Cardiac muscle cell (in vitro differentiated cells and primary cell): ENCODE measurements at places on chromosomes 12 and 14.

- H3K27me3 ChIP-seq: no peaks in the 10 kb centered on the region
- DNase-seq: peak; percentile 87
- no peaks in the 10 kb centered on the region for H3K36me3 ChIP-seq
- no peak overlapping the region for H3K4me3 ChIP-seq
- H3K27ac ChIP-seq: no peak overlapping the region
- H3K4me1 ChIP-seq: no peaks in the 10 kb centered on the region
Observed at GRCh38 chr12:85405781-85406522, 125.9 kb downstream of the ALX1 start.

GRCh38 chr14:80954687-80955299 lies 628 bp upstream of the TSHR start:
- DNase-seq: peak; percentile 88
- H3K27me3 ChIP-seq: peaks cover 29% of the 10 kb centered on the region
- H3K27ac ChIP-seq: no peak overlapping the region
- H3K36me3 ChIP-seq: no peaks in the 10 kb centered on the region
- peak overlapping the region; percentile 38 for H3K4me3 ChIP-seq

- no peaks in the 10 kb centered on the region for H3K36me3 ChIP-seq
- H3K4me3 ChIP-seq: no peak overlapping the region
- H3K27me3 ChIP-seq: no peaks in the 10 kb centered on the region
- no peak overlapping the region for H3K27ac ChIP-seq
Observed at GRCh38 chr12:82740129-82741000, 53.7 kb downstream of the TMTC2 start.

GRCh38 chr12:3655328-3655900 lies 97.5 kb downstream of the CRACR2A start:
- no peak overlapping the region for H3K4me3 ChIP-seq
- H3K4me1 ChIP-seq: peaks cover 22% of the 10 kb centered on the region
- H3K36me3 ChIP-seq: no peaks in the 10 kb centered on the region
- DNase-seq: peak; percentile 68
- no peak overlapping the region for H3K27ac ChIP-seq

DNA sequence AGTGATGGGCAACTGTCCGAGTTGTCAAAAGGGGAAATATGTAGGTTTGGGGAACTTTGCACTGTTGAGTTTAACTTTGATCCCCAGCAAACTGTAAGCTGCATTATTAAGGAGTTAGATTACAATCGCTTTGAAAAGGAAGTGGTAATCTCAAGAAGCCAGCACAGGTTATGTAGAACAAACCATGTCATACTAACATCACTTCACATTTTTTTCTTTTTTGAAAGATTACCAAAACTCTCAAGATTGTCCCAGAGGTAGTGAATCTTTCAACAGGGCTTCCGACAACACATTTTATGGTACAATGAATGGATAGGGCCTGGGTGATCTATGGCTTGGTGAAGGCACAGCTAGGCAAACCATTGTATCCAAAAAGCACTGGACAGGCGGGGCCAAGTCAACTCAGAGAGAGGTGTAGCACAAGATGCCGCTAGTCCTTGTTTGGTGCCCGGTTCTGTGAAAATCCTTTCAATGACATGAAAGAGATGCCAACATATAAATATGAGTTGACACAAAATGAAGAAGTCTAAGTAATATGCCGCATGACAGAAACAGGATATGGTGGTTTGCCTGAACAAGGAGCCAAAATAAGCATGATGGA lies 24.3 kb upstream of the PARP11 start:
- no peak overlapping the region for H3K4me3 ChIP-seq
- no peaks in the 10 kb centered on the region for H3K36me3 ChIP-seq
- H3K4me1 ChIP-seq: no peaks in the 10 kb centered on the region
- no peaks in the 10 kb centered on the region for H3K27me3 ChIP-seq
- H3K27ac ChIP-seq: no peak overlapping the region
- no peak for DNase-seq

GRCh38 chr14:103688906-103689902 lies 26.0 kb downstream of the XRCC3 start:
- no peaks in the 10 kb centered on the region for H3K4me1 ChIP-seq
- no peaks in the 10 kb centered on the region for H3K27me3 ChIP-seq
- peak; percentile 69 for DNase-seq
- no peak overlapping the region for H3K27ac ChIP-seq
- H3K36me3 ChIP-seq: peaks cover 17% of the 10 kb centered on the region
- H3K4me3 ChIP-seq: no peak overlapping the region

- H3K4me3 ChIP-seq: peak overlapping the region; percentile 71
- peaks cover 1% of the 10 kb centered on the region for H3K27me3 ChIP-seq
- no peak overlapping the region for H3K27ac ChIP-seq
- no peaks in the 10 kb centered on the region for H3K4me1 ChIP-seq
- no peak for DNase-seq
Observed at GRCh38 chr14:104986487-104987164, 1.0 kb downstream of the CLBA1 start.

DNA sequence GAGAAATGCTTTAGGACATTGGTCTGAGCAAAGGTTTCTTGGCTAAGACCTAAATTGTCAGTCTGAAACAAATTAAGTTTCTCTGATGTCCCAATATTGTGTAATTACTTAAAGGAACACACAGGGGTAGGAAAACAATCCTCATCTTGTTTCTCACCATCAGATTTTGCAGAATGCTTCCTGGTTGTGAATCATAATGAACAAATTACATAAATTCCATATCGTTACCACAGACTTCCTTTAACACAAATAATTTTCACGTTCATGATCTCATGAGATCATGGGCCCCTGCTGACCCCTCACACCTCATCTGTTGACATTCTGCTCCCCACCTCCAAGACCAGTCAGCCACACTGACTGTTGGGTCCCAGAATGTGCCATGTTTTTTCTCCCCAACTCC lies 194.1 kb downstream of the MON2 start:
- no peak overlapping the region for H3K4me3 ChIP-seq
- no peaks in the 10 kb centered on the region for H3K36me3 ChIP-seq
- H3K27ac ChIP-seq: no peak overlapping the region
- no peaks in the 10 kb centered on the region for H3K27me3 ChIP-seq
- no peak for DNase-seq

- no peaks in the 10 kb centered on the region for H3K27me3 ChIP-seq
- no peak for DNase-seq
- no peak overlapping the region for H3K4me3 ChIP-seq
- no peak overlapping the region for H3K27ac ChIP-seq
- H3K36me3 ChIP-seq: no peaks in the 10 kb centered on the region
Observed at GRCh38 chr12:66739940-66740651, 61.2 kb upstream of the GRIP1 start.

DNA sequence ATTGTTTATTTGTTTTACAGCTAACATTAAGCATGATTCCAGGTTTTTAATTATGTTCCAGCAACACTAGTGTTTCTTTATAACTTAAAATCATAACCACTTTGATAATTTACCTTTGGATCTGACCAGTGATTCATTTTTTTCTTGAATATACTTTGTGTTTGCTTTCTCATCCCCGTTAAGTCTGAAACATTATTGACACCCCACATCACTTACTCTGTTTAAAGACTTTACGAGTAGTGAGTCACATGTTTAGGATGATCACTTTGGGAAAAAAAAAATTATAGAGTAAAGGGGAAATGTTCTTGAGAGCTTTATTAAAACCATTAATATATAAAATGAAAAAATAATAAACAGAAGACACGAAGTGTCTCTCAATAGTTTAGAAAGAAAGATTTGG lies 132.2 kb downstream of the MON2 start:
- H3K4me1 ChIP-seq: peaks cover 6% of the 10 kb centered on the region
- H3K27ac ChIP-seq: no peak overlapping the region
- H3K27me3 ChIP-seq: no peaks in the 10 kb centered on the region

DNA sequence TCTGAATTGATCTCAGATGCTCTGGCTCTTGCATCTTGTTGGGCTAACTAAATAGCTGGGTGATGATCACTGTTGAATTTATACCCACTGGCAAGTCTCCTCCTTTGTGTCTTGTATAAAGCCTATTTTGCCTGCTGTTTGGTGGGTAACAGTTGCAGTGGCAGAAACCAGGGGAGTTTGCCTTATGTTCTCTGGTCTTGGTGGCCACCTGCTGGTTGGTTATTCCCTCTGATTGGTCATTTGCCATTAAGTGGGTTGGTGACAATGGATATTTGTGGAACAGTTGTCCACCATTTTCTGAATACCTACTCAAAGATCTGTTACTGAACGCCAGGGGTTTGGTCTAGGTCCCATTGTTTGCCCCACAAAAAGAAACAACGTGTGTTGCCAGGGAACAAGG lies 52.1 kb downstream of the AVPR1A start:
- H3K4me3 ChIP-seq: no peak overlapping the region
- no peak for DNase-seq
- H3K27me3 ChIP-seq: peaks cover 4% of the 10 kb centered on the region
- H3K27ac ChIP-seq: no peak overlapping the region

GRCh38 chr14:95314609-95315008 lies 5.1 kb downstream of the CLMN start:
- H3K4me3 ChIP-seq: no peak overlapping the region
- H3K27me3 ChIP-seq: peaks cover 18% of the 10 kb centered on the region
- peak; percentile 36 for DNase-seq
- no peak overlapping the region for H3K27ac ChIP-seq

- H3K36me3 ChIP-seq: no peaks in the 10 kb centered on the region
- peak; percentile 44 for DNase-seq
- H3K4me3 ChIP-seq: no peak overlapping the region
- no peaks in the 10 kb centered on the region for H3K27me3 ChIP-seq
- H3K4me1 ChIP-seq: peaks cover 54% of the 10 kb centered on the region
- peak overlapping the region; percentile 65 for H3K27ac ChIP-seq
Observed at GRCh38 chr12:116159175-116159574, 118.3 kb downstream of the MED13L start.

- H3K4me1 ChIP-seq: no peaks in the 10 kb centered on the region
- H3K4me3 ChIP-seq: no peak overlapping the region
- peaks cover 11% of the 10 kb centered on the region for H3K27me3 ChIP-seq
- no peak for DNase-seq
- H3K27ac ChIP-seq: no peak overlapping the region
Observed at GRCh38 chr12:115485503-115485902, 792.0 kb downstream of the MED13L start.

DNA sequence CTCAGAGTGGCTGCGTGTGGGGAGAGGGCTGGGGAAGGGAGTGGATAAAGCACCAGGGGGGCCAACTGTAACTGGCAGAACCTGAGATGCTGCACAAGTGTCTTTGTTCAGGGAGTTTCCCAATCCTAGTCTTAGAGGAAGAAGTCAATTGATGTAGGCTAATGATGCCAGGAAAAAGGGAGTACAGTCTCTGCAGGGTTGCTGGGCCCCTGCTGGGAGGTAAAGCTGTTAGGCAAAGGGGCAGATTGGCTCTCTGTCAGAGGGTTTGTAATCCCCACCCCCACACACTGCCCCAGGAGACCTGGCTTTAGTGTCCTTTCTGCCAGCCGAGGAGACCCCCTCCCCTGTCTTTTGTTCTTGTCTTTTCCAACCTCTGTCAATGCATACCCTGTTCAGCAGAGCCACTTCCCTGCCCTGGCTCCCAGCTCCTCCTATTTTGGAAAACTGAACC lies 178.4 kb downstream of the KCNA5 start:
- no peaks in the 10 kb centered on the region for H3K27me3 ChIP-seq
- H3K36me3 ChIP-seq: no peaks in the 10 kb centered on the region
- H3K27ac ChIP-seq: no peak overlapping the region
- no peak overlapping the region for H3K4me3 ChIP-seq
- DNase-seq: no peak

GRCh38 chr14:78721756-78722480 lies 551.7 kb downstream of the NRXN3 start:
- no peak overlapping the region for H3K27ac ChIP-seq
- no peaks in the 10 kb centered on the region for H3K4me1 ChIP-seq
- no peaks in the 10 kb centered on the region for H3K27me3 ChIP-seq

GRCh38 chr14:94174604-94175010 lies 485 bp downstream of the PPP4R4 start:
- H3K36me3 ChIP-seq: no peaks in the 10 kb centered on the region
- peaks cover 43% of the 10 kb centered on the region for H3K27me3 ChIP-seq
- peak overlapping the region; percentile 47 for H3K4me3 ChIP-seq
- no peak overlapping the region for H3K27ac ChIP-seq
- H3K4me1 ChIP-seq: no peaks in the 10 kb centered on the region
- no peak for DNase-seq

GRCh38 chr14:82647088-82647810 lies 1113.6 kb upstream of the SEL1L start:
- no peaks in the 10 kb centered on the region for H3K36me3 ChIP-seq
- no peaks in the 10 kb centered on the region for H3K27me3 ChIP-seq
- no peak overlapping the region for H3K27ac ChIP-seq
- H3K4me1 ChIP-seq: peaks cover 10% of the 10 kb centered on the region

- no peak overlapping the region for H3K4me3 ChIP-seq
- no peak for DNase-seq
- no peaks in the 10 kb centered on the region for H3K4me1 ChIP-seq
- no peak overlapping the region for H3K27ac ChIP-seq
- H3K27me3 ChIP-seq: no peaks in the 10 kb centered on the region
Observed at GRCh38 chr12:6106218-6106617, 18.3 kb downstream of the VWF start.

GRCh38 chr12:113002155-113002554 lies 23.8 kb downstream of the OAS2 start:
- H3K4me1 ChIP-seq: no peaks in the 10 kb centered on the region
- no peak for DNase-seq
- H3K27ac ChIP-seq: no peak overlapping the region

GRCh38 chr12:112788205-112788604 lies 3.3 kb upstream of the RPH3A start:
- no peaks in the 10 kb centered on the region for H3K4me1 ChIP-seq
- no peak for DNase-seq
- H3K4me3 ChIP-seq: no peak overlapping the region
- H3K36me3 ChIP-seq: no peaks in the 10 kb centered on the region
- no peak overlapping the region for H3K27ac ChIP-seq

- H3K4me1 ChIP-seq: peaks cover 19% of the 10 kb centered on the region
- peak overlapping the region; percentile 94 for H3K27ac ChIP-seq
- no peaks in the 10 kb centered on the region for H3K27me3 ChIP-seq
- no peaks in the 10 kb centered on the region for H3K36me3 ChIP-seq
Observed at GRCh38 chr12:57127101-57127725, 1.1 kb upstream of the LRP1 start.

DNA sequence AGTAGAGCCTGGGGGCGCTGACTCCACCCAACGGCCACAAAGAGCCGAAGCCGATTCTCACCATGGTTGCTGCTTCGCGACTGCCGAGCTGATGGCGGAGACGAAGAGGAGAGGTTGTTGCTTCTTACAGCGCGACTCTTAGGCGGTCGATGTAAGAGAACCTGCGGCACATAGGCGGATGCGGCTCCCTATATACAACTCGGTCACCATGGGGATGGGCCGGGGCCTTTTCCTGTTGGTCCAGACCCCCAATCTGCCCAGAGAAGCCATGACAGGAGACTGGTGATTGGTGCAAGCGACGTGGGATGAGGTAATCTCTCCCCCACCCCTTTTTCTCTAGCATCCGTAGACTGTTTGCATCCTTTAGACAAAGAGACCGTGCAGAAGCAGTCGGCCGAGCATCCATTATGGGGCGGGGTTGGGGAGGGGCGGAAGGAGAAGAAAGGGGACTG lies at the start of gene TUBA1A:
Gene TUBA1A (minus strand): TSS at position 165 of the 452 bp plus-strand sequence. CDS start 101 bp downstream, at position 64.
- peaks cover 10% of the 10 kb centered on the region for H3K36me3 ChIP-seq
- no peaks in the 10 kb centered on the region for H3K27me3 ChIP-seq
- no peaks in the 10 kb centered on the region for H3K4me1 ChIP-seq
- DNase-seq: peak; percentile 99

GRCh38 chr12:113747017-113747416 lies 219.1 kb downstream of the RBM19 start:
- no peaks in the 10 kb centered on the region for H3K4me1 ChIP-seq
- peaks cover 26% of the 10 kb centered on the region for H3K27me3 ChIP-seq
- peak; percentile 5 for DNase-seq
- no peak overlapping the region for H3K4me3 ChIP-seq

GRCh38 chr12:87344699-87345098 lies 684.5 kb downstream of the C12orf50 start:
- H3K27ac ChIP-seq: no peak overlapping the region
- no peak for DNase-seq
- no peak overlapping the region for H3K4me3 ChIP-seq
- H3K4me1 ChIP-seq: no peaks in the 10 kb centered on the region
- H3K36me3 ChIP-seq: no peaks in the 10 kb centered on the region

- H3K4me1 ChIP-seq: no peaks in the 10 kb centered on the region
- DNase-seq: no peak
- H3K27ac ChIP-seq: no peak overlapping the region
Observed at GRCh38 chr12:40618636-40619035, 73.6 kb upstream of the CNTN1 start.
